ENCODE measurements at places on chromosomes 6 and 20. TPM values are rescaled to one million over a fixed set of nuclear protein-coding genes. Genes with fewer than 3 reads are reported as not detected.

Gene HSD17B8
- 13.9 TPM for total RNA-seq

DNA sequence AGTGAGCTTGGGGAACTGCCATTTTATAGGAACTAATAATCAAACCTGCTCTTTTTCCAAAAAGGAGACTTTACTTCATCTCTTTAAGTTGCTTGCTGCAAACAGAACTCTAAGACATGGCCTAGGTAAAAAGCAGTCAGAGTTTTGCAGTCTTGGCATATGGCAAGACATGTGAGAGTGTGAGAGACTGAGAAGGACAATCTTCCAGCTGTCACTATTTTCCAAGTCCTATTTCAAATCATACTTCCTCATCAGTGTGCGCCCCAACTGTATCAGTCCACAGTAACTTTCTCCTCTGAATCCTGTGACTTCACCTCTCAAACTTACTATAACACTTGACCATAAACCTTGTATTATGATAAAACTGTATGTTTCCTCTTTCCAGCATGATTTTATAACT lies 10.4 kb downstream of the CALHM6 start:
- no peak overlapping the region for H3K4me3 ChIP-seq
- peaks cover 26% of the 10 kb centered on the region for H3K4me1 ChIP-seq
- no peak overlapping the region for H3K27ac ChIP-seq
- no peak for DNase-seq
- H3K36me3 ChIP-seq, result no peaks in the 10 kb centered on the region

Gene PPP1R3G
- 0.11 TPM for total RNA-seq

DNA sequence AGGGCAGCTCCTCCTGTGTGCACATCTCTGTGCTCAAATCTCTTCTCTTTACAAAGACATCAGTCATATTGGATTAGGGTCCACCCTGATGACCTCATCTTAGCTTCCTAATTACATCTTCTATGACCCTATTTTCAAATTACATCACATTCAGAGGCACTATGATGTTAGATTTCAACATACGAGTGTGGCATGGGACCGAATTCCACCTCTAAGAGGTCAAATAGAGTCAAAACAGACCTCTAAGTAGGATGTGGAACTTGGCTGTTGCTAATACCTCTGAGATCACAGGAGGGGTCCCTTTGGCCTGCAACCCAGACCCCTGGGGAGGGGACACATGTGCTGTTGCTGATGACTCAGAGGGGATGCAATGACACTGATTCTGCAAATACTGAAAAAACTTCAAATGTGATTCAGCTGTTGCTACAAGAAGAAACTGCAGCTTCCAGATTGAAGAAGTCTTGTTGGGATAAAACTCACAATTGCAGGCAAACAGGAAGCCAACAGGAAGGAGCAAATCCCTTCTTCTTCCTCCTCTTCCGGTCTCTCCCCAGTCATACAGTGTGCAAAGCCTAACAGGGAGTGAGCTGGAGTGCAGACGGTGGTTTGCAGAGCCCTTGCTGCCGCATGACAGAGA lies 216.2 kb downstream of the MYLK4 start:
- peaks cover 6% of the 10 kb centered on the region for H3K4me1 ChIP-seq
- H3K36me3 ChIP-seq, result no peaks in the 10 kb centered on the region
- no peak overlapping the region for H3K27ac ChIP-seq
- peaks cover 74% of the 10 kb centered on the region for H3K27me3 ChIP-seq
- DNase-seq, result no peak

DNA sequence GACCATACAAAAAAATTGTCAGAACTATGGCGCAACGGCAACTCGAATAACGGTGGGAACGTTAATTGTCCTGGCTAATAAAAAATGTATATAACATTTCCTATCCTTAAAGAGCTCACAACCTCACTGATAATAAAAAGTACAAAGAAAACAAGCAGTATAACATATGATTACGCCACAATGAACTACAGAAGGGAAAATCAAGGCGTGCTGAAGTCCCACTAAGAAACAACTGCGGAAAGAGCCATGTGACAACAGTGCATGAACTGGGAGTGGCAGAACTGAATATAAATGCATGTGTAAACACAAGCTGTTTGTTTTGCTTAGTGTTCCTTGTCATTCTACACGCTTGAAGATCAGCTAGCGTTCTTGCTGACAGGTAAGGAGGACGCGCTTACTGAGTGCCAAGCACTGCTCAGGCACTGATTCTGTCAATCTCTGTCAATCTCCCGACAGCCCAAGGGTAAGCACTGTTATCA lies 466 bp upstream of the PSMB1 start:
- H3K4me3 ChIP-seq, result no peak overlapping the region
- no peak overlapping the region for H3K27ac ChIP-seq
- no peak for DNase-seq
- no peaks in the 10 kb centered on the region for H3K27me3 ChIP-seq
- peaks cover 36% of the 10 kb centered on the region for H3K4me1 ChIP-seq
- peaks cover 33% of the 10 kb centered on the region for H3K36me3 ChIP-seq

Gene MAP3K5
- total RNA-seq, result 15.1 TPM
